A549 treated with AZD2906 at 1 μM for 4 hours (cell line): ENCODE measurements at places on chromosomes 4 and X. TPM values are rescaled to one million over a fixed set of nuclear protein-coding genes. Genes with fewer than 3 reads are reported as not detected.

Gene DUSP21
- total RNA-seq = not detected in 5 replicates

Gene MAMLD1
- 6.2 to 7.1 TPM (median 6.4 TPM) in 5 replicates for total RNA-seq

Gene SFRP2
- 0.03 TPM in 2 of 5 replicates, not detected in the others for total RNA-seq

Gene HDX
- 1.8 to 2.8 TPM (median 2.2 TPM) in 5 replicates for total RNA-seq
